ENCODE measurements at places on chromosomes 7 and 10. TPM values are rescaled to one million over a fixed set of nuclear protein-coding genes. Genes with fewer than 3 reads are reported as not detected.

The C7orf57 gene
- not detected for total RNA-seq

The HOGA1 gene
- not detected for total RNA-seq

DNA sequence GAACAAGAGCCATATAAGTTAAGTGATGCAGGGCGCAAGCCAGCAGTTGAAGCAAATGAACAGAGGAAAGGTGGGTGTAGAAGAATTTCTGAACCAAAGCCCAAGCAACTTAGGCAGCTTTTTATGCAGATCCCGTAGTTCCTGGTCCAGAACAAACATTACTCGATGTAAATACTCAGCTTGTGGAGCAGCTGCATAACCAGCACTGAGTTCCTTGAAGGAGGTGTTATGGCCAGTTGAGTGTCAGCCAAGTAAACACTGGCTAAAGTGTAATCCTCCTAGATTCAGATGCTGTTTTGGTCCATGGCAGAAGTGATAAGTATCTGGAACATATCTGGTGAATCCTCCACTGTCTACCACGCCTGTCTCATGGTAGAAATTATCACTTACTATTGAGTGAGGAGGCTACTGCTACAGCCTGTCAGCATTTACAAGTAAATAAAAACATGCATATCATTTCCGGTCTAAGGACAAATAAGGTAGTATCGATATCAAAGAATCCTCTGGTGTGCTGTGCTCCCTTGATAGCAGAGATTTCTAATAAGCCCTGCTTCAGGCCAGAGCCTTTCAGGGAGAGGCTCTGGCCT, 213.9 kb downstream of the DYNC1I1 start:
- no peak for DNase-seq
- no peaks in the 10 kb centered on the region for H3K36me3 ChIP-seq
- no peak overlapping the region for H3K27ac ChIP-seq
- no peaks in the 10 kb centered on the region for H3K27me3 ChIP-seq
- no peaks in the 10 kb centered on the region for H3K4me1 ChIP-seq
- H3K4me3 ChIP-seq: no peak overlapping the region

The ZP3 gene
- 3.0 TPM for total RNA-seq

- H3K4me3 ChIP-seq: no peak overlapping the region
- no peak overlapping the region for H3K27ac ChIP-seq
- no peaks in the 10 kb centered on the region for H3K27me3 ChIP-seq
- H3K4me1 ChIP-seq: peaks cover 5% of the 10 kb centered on the region
Observed at GRCh38 chr10:71696628-71697326, 22.8 kb downstream of the C10orf105 start.

The TBX20 gene
- total RNA-seq: not detected

GRCh38 chr10:88037623-88038022, 174.2 kb downstream of the PTEN start:
- no peak for DNase-seq
- H3K4me1 ChIP-seq: no peaks in the 10 kb centered on the region
- no peak overlapping the region for H3K27ac ChIP-seq
- H3K4me3 ChIP-seq: no peak overlapping the region
- no peaks in the 10 kb centered on the region for H3K36me3 ChIP-seq

DNA sequence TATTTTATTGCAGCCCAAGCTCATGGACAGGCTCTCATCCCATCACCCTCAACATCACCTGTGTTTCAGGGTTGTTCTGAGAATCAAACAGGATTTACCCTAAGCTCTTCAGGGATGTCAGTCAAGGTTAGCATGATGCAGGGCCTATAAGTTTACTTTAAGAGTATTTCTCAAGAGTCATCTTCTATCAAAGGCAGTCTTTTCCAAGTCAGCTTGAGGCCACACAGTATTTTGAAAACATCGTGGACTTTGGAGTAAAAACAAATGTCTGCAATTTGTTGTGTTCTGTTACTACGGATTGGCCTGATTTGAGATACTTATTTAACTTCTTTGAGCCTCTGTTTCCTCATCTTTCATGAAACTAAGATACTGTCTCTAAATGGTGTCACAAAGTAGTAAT, 42.0 kb upstream of the NRP1 start:
- no peak overlapping the region for H3K4me3 ChIP-seq
- H3K27me3 ChIP-seq: no peaks in the 10 kb centered on the region
- no peaks in the 10 kb centered on the region for H3K4me1 ChIP-seq
- DNase-seq: no peak
- H3K27ac ChIP-seq: no peak overlapping the region
- no peaks in the 10 kb centered on the region for H3K36me3 ChIP-seq

DNA sequence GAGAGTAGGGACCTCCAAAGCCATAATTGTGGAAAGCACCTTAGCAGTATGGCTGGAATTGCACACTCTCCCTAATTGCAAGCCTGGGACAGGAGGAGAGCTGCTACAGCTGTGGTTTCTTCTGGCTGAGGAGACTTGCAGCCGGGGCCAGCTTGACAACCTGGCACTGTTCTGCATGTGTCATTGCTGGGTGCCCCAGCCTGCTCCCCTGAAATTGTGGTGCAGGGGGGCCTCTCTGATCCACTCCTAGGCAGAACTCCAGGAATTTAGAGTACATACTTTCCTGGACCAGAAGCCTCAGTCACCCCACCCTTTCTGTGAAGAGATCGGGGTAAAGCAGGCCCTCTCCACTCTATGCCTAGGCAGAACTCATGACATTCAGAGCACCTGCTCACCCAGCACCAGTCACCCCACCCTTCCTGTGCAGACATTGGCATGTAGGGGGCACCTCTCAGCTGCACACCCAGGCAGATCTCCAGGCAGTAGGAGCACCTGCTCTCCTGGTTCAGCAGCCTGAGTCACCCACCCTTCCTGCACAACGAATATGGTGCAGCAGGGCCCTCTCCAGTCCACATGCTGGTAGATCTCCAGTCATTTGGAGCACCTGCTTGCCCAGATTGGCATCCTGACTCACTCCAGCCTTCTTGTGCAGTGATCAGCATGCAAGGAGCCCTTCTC, 34.4 kb upstream of the DYNC1I1 start:
- DNase-seq: no peak
- no peaks in the 10 kb centered on the region for H3K4me1 ChIP-seq
- no peaks in the 10 kb centered on the region for H3K36me3 ChIP-seq
- H3K4me3 ChIP-seq: no peak overlapping the region
- no peak overlapping the region for H3K27ac ChIP-seq

DNA sequence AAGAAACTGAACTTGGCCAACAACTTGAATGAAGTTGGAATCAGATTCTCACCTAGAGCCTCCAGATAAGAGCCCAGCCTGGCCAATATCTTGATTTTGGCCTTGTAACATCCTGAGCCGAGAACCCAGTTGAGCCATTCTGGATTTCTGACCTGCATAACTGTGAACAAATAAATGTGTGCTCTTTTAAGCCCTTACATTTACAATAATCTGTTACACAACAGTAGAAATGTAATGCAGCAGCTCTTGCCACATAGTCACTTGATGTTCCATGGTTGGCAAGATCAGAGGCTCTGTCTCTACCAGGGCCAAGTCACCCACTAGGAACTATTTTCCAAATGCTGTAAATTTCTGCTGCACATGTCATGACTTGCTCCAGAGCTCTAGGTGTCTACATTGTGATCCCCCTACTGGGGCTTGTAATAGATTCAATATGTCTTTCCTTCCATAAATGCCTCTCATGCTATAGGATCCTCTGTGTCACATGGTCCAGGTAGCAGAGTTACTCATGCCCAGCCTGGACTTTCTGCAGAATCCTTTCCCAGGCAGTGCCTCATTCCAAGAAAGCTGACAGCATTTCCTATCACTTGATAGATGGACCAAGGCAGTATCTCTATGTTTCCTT, 11.4 kb upstream of the RBM20 start:
- H3K4me1 ChIP-seq: no peaks in the 10 kb centered on the region
- no peak overlapping the region for H3K4me3 ChIP-seq
- no peak overlapping the region for H3K27ac ChIP-seq
- DNase-seq: no peak

DNA sequence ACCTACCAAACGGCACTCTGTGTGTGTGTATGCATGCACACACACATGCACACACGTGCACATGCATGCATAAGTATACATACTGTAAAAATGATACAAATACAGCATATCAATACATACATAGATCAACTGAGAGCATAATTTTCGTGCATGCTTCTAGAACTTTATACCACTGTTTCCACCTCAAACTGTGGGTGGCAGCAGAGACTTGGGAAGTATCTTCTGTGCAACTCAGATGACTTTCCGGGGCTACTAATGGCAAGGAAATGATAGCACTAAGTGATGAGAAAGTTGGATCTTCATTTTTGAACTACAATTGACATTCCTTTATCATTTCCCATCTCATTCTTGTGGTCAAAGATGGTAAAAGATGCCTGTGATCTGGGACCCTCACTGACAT, 570.7 kb downstream of the REEP3 start:
- no peak overlapping the region for H3K27ac ChIP-seq
- H3K4me1 ChIP-seq: no peaks in the 10 kb centered on the region
- H3K4me3 ChIP-seq: no peak overlapping the region
- DNase-seq: no peak
- no peaks in the 10 kb centered on the region for H3K36me3 ChIP-seq

- H3K27ac ChIP-seq: no peak overlapping the region
- no peaks in the 10 kb centered on the region for H3K27me3 ChIP-seq
- no peaks in the 10 kb centered on the region for H3K36me3 ChIP-seq
- no peak for DNase-seq
- H3K4me1 ChIP-seq: no peaks in the 10 kb centered on the region
- H3K4me3 ChIP-seq: no peak overlapping the region
Observed at GRCh38 chr7:26182283-26182682, 18.3 kb downstream of the HNRNPA2B1 start.

The SPDYE2 gene
- not detected for total RNA-seq

The KAZALD1 gene
- total RNA-seq: 3.8 TPM
